ENCODE measurements at places on chromosomes 5 and 9. TPM values are rescaled to one million over a fixed set of nuclear protein-coding genes. Genes with fewer than 3 reads are reported as not detected.
A peak's percentile ranks its signal among the peaks of the same experiment; 100 is the strongest.

Gene KIF24
- 12.3 TPM for total RNA-seq

Gene CSNK1G3
- 43.3 TPM for total RNA-seq

Gene MORN5
- not detected for total RNA-seq

Gene SLC36A3
- total RNA-seq = not detected

Gene CDH12
- total RNA-seq = not detected

GRCh38 chr9:83198371-83198770 lies 135.4 kb upstream of the RASEF start:
- DNase-seq = no peak

DNA sequence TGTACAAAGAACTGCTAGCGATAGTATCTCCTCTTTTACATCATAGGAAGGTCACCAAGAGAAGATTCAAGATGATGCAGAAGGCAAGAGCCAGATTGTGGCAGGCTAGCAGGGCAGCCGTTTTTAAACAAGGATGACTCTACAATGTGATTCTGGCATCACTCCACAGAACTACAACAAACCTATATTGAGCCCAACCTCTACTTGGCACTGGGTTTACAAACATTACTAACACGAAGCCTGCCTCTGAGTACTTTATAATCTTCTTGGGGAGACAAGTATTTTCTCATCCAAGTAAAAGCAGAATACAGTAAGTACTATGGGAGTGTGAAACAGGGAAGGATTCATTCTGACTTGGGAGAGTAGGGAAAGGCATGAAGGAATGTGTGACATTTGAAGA lies 448.6 kb downstream of the ZNF608 start:
- no peak for DNase-seq

DNA sequence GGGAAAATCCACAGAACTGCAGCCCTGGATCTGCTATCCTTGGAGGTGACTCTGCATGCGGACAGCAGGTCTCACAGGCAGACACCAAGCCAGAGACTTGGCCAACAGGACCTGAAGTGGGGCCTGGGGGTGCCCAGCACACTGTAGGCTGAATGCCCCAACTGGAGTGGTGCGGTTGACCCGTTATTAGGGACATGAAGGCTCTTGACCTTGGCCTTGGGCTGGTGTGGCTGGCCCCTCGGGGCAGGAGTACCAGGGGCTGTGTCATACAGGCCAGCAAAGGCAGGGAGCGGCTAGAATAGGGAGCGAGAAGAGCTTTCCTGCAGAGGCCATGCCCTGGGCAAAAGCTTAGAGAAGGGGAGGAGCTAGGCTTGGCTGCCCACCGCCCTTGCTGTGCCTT lies 153.2 kb upstream of the MVB12B start:
- no peak for DNase-seq

DNA sequence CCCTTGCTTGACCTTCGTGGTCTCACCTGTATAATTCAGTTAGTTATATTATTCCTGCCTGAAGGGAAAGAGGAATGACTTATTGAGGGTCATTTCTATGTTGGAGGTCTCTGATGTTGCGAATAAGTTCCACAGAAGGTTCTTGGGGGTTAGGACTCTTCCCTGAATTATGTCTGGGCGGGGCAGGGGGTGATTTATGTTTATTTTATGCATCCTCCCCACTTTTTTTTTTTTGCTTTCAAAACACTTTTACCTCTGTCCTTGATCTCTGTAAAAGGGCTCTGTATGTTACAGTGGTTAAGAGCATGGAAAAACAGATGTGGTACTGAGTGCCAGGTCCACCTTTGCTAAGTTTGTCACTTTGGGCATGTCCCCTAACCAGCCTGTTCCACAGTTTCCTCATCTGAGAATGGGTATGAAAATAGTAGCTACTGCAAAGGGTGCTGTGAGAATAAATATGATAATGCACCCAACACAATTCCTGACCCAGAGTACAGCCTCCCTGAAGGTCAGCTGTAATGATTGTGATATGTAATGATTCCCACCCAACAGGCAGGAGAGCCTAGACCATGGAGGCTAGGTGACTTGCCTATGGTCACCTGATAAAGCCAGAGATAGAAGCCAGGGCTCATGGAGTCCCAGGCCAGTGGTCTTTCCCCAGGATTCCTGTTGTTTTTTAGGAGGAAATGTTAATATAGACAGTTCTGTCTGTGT lies 54.8 kb downstream of the SLC22A5 start:
- no peak for DNase-seq

GRCh38 chr9:136700959-136701667 lies 11.3 kb upstream of the DIPK1B start:
- no peak for DNase-seq

DNA sequence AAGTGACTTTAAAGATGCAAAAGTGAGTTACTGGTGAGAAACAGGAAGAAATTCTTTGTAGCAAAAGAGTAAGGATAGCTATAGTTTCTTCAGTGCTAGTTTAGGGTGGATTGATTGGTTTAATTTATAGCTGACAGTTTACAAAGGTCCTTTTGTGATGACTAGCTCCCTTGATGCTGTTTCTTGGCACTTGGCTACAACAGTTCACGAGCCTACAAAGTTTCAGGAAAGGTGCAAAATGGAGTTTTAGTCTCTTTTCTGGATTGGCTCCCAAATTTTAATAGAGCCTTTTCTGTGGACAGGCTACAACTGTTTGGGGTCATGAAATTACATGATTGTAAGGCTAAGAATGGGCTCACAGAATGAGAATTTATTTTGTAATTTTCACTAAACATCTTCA lies 40.9 kb upstream of the BNIP1 start:
- no peak for DNase-seq

DNA sequence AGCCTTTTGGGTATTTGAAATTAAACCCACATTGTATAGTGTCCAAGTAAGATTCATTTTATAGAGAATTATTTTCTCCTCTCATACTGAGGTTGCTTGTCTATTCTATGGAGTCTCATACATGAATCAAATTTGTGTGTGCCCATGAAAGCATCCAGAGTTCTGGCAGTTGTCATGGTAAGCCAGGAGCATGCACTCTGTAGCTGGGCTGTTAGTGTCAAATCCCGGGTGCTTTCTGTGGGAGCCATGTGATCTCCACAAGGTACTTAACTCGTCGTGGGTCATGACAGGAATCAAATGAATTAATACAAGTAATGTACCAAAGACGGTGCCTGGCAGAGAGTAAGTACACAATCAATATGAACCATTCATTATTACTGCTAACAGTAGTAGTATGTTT lies 58.7 kb downstream of the FBXL7 start:
- no peak for DNase-seq

DNA sequence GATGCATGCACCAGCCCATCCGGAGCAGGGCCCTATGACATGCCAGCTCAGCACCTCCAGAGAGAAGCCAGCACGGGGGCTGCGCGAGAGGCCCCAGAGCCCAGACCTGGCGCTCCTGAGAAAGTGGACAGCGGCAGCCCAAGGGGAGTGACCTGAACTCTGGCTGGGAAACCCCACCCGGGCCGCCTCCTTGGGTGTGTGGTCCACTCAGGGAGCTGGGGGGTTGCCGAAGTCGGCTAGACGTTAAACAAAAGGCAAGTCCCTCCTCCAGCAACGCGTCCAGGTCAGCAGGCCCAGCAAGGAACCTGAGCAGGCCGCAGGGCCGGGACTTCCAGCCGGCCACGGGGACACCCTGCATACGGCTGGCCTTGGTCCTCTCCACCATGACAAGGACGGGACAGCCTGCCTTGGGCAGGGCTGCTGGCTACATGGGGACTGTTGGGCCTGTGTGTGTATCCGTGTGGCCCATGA lies 35.7 kb downstream of the NACC2 start:
- DNase-seq = no peak

DNA sequence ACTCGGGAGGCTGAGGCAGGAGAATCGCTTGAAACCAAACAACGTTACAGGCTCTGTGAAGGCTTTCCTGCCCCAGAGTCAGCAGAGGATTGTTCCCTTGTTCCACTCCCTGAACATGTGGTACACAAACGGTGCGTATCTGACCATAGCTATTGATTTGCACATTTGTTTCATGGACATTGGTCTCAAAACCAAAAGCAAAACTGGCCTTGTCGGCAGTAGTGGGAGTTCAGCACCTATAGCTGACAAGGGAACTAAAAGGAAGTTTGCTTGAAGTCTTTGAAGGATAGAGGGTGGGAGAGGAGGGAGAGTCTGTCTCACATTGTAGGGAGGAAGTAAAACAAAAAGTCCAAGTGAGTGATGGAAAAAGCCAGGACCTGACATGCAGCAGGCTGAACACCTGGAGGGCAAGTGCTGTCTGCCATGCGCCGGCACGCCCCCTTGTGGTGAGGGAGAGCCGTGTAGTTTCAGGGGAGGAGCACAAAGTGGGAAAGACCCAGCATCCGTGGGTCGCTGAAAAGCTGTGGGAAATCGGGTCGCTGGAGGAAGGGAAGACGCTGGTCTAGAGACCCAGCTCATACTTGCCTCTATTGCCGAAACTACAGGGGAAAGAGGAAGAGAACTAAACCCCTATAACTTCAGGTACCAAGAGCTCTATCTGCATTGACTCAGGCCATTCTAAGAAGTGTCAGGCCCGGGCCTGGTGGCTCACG lies 58.0 kb downstream of the RAD23B start:
- DNase-seq = peak; percentile 74

- no peak for DNase-seq
Measured at GRCh38 chr9:13181652-13182051, 97.8 kb downstream of the MPDZ start.

DNA sequence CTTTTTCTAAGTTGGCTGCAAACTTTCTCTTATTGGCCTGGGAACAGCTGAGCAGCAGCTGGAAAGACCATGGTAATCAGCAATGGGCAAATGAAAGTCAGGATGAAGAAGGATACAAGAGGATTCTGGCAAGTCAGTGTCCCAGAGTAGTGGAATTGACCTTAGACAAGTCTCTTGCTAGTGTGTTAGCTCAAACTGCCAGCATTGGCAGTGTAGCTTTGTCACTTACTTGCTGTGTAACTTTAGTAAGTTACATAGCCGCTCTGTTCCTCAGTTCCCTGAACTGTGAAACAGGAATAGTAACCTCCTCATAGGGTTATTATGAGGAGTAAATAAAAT lies 3.6 kb downstream of the ALDH1A1 start:
- DNase-seq = no peak

GRCh38 chr5:146199176-146199815 lies 4.1 kb upstream of the RBM27 start:
- DNase-seq = no peak

Data from neural crest cell (in vitro differentiated cells).